ENCODE measurements at places on chromosomes 13 and 19. TPM values are rescaled to one million over a fixed set of nuclear protein-coding genes. Genes with fewer than 3 reads are reported as not detected.

Gene CYP2A7
- total RNA-seq = not detected

Gene LGALS14
- not detected for total RNA-seq

Gene ZNF610
- 0.36 TPM for total RNA-seq

DNA sequence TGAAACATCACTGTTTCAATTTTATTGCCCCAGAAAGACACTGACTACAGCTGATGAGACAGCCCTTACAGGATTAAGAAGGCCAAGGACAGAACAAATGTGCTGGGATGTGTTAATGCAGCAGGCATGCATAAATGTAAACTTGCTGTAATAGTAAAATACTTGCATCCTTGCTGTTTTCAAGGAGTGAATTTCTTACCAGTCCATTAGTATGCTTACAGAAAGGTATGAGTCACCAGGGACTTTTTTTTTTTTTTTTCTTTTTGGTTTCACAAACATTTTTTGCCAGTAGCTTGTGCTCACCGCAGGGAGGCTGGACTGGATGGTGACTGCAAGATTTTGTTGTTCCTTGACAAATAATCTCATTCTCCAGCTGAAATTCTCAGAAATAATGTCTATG is 55.1 kb downstream of the GPR180 start:
- peaks cover 3% of the 10 kb centered on the region for H3K4me1 ChIP-seq
- no peaks in the 10 kb centered on the region for H3K36me3 ChIP-seq
- no peak for DNase-seq
- H3K27ac ChIP-seq = no peak overlapping the region

DNA sequence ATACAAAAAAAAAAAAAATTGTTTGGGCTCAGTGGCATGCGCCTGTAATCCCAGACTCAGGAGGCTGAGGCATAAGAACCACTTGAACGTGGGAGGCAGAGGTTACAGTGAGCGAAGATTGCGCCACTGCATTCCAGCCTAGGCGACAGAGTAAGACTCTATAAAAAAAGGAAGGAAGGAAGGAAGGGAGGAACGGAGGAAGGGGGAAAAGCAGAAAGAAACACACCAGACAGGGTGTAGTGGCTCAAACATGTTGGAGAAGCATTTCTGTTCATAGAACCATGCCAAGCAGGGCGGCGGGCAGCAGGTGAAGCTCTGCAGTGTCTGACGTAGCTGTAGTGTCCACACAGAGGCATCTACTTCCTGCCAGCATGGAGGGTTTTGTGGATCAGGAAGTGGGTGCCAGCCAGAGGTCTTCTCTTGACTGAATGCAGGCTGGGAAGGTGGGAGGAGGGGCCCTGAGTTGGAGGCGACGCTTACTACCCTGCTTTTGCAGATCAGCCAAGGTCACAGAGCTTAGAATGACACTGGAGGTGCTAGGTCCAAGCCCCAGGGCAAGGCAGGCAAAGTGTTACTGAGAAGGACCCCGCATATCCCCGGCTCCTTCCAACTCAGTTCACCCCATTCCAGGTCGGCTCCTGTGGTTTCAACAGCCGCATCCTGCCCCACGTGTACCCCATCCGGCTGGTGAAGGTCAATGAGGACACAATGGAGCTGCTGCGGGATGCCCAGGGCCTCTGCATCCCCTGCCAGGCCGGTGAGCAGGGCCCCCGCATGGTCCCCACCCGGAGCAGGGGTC is 11.6 kb upstream of the PGLS start:
- H3K36me3 ChIP-seq = no peaks in the 10 kb centered on the region
- H3K4me3 ChIP-seq = no peak overlapping the region
- DNase-seq = no peak

DNA sequence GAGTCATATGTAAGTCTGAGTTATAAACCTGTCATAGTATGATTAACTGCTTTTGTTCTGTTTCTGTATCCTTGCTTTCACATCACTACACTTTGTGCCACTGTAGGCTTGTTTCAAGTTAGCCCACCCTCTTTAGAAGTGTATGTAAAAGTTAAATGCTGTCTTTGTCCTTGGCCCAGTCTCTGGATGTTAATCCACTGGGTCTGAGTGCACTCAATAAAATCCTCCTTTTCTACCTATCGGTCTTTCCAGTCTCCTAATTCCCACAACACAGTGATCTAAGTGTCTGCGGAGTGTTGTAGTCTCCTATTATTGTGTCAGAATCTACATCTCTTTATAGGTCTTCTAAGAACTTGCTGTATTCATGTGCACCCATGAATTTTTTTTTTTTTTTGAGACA is 14.1 kb downstream of the ZNF429 start:
- peaks cover 14% of the 10 kb centered on the region for H3K4me1 ChIP-seq
- no peak overlapping the region for H3K27ac ChIP-seq
- peaks cover 61% of the 10 kb centered on the region for H3K36me3 ChIP-seq

Data from natural killer cell treated with Interleukin-12 subunit alpha and Interleukin-12 subunit beta and Interleukin-15 and Interleukin-18, amount 100 ng/mL, for 72 hours (primary cell).